ENCODE measurements at places on chromosomes 2 and 18.

DNA sequence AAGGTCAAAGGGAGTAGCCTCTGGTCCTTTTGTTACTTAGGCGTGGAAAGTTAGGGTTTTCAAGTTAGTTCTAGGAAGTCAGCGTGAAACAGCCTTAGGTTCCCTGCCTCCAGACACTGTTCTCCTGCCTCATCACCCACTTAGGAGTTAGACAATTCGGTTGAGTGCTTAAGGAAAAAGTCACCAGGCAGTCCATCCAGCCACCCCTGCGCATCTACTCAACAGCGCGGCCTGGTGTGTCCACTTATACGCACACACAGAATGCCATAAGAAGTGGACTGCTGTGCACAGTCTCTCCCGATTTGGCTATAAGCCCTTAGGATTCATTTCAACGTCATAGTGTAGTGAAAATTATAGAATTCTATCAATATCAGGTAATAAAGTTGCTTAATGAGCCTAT lies 470.8 kb upstream of the TNP1 start:
- no peak for DNase-seq

DNA sequence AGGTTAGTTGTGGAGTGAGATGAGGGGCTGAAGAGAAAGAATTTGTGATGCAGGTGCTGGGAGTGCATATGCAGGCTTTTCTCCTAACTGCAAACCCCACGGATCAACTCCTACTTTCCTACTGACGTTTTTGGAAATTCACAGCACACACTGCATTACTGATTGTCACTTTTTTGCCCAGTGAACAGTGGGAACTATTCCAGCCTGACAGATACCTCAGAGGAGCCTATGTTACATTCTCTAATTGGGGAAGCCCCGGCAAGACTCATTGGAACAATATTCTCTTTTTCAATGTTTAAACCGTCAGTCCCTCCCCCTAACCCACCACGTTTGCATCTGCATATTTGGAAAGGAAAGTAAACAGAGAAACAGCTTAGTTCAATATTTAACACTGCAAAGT lies 126.2 kb downstream of the DPP4 start:
- DNase-seq: no peak

DNA sequence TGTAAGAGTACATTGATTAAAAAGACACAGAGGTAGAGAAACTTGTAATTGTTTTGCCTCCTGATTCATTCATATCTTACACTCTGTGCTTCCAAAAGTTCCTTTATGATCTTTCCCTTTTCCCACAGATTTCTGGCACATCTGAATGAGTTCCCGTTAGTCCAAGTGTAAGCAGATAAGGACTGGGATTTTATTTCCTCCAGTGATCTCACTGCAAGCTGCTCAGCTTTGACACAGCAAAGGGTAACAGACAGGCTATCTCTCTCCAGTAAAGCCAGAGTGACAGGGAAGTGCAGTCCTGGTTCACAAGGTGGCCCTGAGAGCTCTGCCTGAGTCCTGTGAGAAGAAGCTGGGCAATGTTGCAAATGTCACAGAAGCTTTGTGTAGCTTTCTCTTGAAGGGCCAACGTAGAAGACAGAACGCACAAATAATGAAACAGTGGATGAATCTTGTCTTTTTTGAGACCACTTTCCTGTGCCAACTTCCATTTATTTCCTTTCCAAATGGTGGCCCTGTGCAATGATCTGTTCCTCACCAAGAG lies 32.5 kb upstream of the KCNE4 start:
- DNase-seq: no peak

GRCh38 chr18:76081536-76081935 lies 413.5 kb downstream of the ZNF516 start:
- no peak for DNase-seq

DNA sequence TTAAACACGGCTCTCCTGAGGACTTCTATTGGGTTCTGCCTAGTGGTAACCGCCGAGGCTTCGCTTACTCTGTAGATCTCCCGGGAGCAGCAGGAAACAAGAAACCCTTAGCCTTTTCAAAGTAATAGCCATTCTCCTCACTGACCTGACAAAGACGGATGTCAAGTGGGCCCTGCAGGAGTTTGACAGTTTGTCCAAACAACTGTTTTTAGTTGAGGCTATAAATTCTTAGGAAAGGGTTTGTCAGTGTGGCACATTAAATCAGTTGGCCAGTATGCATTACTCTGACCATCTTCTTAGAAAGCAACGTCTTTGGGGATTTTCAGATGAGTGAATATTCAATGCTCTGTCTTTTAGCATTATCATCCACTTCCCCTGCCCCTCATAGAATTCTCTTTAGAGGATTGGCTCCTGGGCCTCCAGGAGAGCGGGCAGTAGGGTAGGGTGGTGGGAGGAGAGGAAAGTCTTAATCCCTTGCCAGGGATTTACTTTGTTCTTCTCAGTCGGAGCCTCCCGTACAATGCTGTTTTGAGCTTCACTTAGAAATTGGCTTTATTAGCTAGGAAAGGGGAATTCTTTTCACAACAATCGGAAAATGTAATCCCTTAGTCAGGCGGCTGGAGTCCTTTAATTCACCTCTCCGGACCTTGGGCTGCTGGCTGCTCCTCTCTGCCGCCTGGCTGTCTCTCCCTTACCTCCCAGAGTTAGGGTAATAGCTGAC lies 13.3 kb upstream of the C18orf32 start:
- DNase-seq: no peak

- no peak for DNase-seq
These were observed 464.2 kb downstream of the MEIS1 start for GRCh38 chr2:66899109-66899508.

DNA sequence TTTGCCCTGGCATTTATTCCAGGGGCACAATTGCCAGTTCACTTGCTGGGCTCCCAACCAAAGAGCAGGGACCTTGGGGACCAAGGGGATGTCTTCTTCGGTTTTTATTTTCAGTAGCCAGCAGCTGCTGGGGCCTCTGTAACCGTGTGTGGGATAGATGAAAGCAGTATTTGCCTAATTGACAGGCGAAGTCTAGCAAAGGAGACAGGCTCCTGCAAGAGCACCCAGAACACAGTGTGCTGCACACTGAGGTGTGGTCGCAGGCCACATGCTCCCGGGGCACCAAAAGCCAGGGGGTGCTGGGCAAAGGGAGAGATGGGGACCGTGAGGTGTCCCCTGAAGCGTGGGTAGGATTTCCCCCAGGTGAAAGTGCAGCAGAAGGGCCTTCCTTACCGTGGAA lies 5.3 kb downstream of the SAG start:
- no peak for DNase-seq

DNA sequence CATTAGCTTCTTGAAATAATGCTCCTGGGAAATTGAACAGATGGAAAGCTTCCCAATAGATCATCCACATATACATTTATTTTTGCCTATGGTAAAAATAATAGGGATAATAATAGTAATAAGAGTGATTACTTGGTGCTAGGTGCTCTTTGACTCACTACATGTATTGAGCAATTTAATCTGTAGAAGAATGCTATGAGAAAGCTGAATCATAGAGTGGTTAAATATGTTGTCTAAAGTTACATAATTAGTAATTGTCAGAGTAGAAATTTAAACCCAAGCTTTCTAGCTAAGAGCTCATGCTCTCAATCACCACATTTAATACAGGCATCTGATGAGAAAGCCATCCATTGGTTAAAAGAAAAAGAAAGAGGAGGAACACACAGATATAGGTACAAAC lies 590.5 kb upstream of the SLC8A1 start:
- no peak for DNase-seq

GRCh38 chr2:239957681-239958472 lies 67.3 kb downstream of the NDUFA10 start:
- no peak for DNase-seq

- no peak for DNase-seq
These were observed 109.2 kb downstream of the DYSF start for GRCh38 chr2:71562518-71562917.

DNA sequence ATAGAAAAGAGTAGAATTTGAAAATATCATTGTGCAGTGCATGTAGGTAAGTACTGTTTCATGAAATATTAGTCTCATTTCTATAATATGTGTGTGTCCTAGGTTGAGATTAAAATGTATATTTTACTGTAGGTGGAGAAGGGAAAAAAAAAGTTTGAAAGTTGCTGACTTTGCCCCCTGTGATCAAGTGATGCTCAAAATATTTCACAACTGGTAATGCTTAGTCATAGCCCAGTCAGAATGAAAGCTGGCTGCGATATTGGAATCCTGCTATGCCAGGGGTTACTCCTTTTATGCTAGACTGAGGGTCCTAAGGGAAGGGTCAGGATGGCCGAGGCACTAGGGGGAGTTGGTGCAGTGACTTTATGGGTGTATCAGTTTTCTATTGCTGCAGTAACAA lies 19.5 kb upstream of the CFAP36 start:
- DNase-seq: no peak

- DNase-seq: no peak
These were observed 17.3 kb upstream of the RNF152 start for GRCh38 chr18:61910101-61910500.

GRCh38 chr2:151520976-151521375 lies 111.3 kb downstream of the RIF1 start:
- DNase-seq: no peak

- DNase-seq: no peak
These were observed 24.0 kb upstream of the SULT1C3 start for GRCh38 chr2:108215794-108216211.

GRCh38 chr18:22005191-22005841 lies 164.1 kb upstream of the GATA6 start:
- DNase-seq: no peak

- DNase-seq: no peak
These were observed 178.9 kb downstream of the CAPN13 start for GRCh38 chr2:30628341-30628740.

DNA sequence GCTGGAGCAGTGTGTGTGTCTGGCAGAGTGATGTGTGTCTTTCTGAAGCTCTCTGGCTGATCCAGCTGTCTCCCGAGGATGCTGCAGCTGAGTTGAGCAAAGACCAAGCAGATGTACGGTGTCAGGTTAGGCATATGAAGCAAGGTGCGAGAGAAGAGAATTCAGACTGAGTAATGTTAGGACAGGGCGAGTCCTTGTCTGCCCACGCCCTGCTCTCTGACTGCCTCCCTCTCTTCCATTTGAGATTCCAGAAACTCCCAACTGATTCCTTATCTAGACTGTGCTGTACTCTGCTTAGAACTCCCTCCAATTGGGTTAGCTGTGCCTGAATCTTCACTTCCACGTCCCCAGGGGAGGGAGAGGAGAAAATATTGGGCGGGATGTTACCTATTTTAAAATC lies 25.7 kb upstream of the LPIN1 start:
- no peak for DNase-seq

- DNase-seq: no peak
These were observed 87.0 kb downstream of the ALPK2 start for GRCh38 chr18:58541789-58542425.

GRCh38 chr2:173747035-173747434 lies 218.1 kb downstream of the SP3 start:
- DNase-seq: no peak

- no peak for DNase-seq
These were observed 127.2 kb upstream of the PPP1CB start for GRCh38 chr2:28624436-28624792.

- no peak for DNase-seq
These were observed 8.9 kb upstream of the RUFY4 start for GRCh38 chr2:218060118-218060517.

DNA sequence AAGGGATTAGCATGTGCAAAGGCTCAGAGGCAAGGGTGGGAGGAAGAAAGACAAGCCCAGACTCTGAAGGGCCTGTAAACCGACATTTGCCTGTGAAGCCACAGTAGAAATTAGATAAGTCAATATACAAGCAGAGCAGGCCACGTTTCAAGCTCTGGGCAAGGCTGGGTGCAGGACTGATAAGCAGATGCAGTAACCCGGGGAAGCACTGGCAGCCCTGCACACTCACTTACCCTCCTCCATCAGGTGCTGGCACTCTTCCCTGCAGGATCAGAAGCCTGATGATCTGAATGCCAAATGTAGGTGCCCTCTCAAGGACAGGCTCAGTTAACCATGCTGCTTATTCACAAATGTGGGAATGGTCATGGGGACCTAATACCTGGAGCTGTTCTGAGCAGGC lies 46.3 kb upstream of the RAB12 start:
- DNase-seq: no peak

GRCh38 chr2:46518861-46519260 lies 39.5 kb downstream of the TMEM247 start:
- DNase-seq: no peak

DNA sequence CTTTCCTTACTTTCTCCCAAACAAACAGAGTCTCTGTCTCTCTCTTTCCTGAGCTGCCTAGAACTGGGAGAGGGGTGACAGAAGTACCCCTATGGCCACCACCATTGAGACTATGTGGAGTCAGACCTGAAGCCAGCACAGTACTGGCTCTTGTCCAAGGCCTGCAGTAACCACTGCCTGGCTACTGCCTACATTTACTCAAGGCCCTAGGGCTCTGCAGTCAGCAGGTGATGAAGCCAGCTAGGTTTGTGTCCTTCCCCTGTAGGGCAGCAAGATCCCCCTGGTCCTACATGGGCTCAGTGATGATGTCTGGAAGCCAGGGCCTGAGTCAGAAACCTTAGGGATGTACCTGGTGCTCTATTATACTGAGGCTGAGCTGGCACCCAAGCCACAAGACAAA lies 12.2 kb downstream of the MYO3B start:
- DNase-seq: no peak

DNA sequence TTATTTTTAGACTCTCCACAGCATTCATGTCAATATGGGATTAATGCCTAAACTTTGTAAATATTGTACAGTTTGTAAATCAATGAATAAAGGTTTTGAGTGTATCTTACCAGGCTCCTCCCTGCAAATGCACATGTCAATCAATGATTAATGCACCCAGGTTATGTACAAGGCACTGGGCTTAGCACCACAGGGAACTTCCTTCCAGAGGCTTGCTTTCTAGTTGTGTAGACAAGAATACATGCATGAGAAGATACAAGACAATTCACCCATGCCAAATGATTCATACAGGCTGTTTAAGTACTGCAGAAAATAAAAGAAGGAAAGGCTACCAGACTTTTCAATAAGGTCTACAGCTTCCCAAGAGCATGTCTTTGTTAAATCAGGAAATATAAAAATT lies 114.1 kb downstream of the MMADHC start:
- no peak for DNase-seq

DNA sequence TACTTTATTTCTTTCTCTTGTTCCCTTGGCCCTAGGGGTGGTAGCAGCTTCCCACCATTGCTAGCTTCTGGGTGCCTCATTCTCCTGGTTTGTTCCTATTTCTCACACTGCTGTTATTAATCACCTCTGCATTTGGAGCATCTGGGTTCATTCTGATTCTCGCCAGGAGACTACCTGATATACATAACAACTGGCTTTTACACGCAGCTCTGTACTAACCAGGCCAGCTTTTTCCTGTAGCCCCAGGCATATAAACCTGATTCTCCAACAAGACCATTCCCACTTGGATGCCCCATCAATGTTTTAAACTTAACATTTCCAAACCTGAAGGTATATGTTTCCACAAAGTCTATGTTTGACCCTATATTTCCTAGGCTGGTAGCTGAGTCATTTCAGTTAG lies 403.9 kb upstream of the DCC start:
- no peak for DNase-seq

GRCh38 chr2:1864981-1865421 lies 120.7 kb upstream of the PXDN start:
- no peak for DNase-seq

Measured in D721Med (cell line).